Substantia nigra (tissue), 51 donors: ENCODE measurements at places on chromosomes 12 and 14.

GRCh38 chr14:68248481-68249255, 429.1 kb downstream of the RAD51B start:
- no peak for DNase-seq

- DNase-seq, result no peak
These were observed 156.0 kb downstream of the DAD1 start for GRCh38 chr14:22433069-22433468.

DNA sequence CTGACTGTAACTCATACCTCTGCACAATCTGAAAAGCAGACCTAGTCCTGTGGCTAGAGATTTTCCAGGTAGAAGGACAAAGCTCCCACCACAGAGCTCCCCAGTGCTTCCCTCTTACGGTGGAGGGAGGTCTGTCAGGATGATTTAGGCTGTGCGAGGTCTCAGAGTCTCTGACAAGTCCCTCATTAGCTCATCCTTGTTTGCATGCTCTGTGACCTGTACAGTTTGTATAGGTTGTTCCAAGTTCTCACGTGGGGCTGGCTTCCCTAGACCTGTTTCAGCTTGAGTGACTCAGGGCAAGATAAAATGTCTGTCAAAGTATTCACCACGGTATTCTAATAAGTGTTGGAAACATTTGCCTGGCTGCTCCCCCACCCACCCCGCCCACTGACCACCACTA, 34.8 kb downstream of the ASCL1 start:
- no peak for DNase-seq

DNA sequence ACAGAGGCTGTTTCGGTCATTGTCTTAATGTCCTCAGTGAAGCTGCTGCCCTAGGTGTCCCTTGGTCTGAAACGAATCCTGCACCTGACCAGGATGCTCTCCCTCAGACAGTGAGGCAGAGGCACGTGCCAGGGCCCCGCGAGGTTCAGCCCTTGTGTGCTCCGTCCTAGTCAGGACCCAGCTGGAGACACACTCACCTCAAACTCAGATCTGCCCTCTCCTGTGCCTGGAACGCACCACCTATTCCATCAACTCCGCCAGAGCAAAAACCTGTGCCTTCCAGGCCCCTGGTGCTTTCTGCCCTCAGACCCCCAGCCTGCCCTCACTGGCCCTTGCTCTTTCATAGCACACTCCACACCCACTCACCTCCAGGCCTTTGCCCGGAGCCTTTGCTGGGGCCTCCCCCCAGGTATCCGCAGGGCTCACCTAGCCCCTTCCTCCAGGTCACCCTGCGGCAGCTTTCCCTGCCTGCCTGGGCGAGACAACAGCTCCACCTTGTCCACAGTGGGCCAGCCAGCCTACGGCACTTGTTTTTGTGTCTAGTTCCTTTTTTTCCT, 150.6 kb downstream of the BCL11B start:
- DNase-seq, result no peak

- no peak for DNase-seq
These were observed 92.4 kb upstream of the TSPAN8 start for GRCh38 chr12:71250166-71250565.

- no peak for DNase-seq
These were observed 284.3 kb downstream of the FUT8 start for GRCh38 chr14:65696801-65697200.

DNA sequence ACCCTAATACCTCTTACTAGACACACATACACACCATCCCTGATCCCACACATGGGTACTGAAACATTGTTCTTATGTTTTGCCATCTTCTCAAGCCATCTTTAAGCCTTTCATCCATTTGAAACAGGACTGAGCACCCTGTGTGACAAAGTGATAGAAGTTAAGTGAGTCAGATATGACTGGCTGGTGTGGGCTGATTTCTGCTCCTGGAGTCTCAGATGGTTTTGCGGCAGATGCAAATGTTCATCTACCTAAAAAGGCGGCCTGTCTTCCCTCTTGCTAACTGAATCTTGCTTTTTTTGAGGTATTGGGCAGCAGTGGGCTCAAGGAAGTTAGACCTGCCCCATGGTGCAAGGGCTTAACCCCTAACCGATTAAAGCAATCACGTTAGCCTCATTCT, 30.4 kb upstream of the PKP2 start:
- DNase-seq, result no peak

DNA sequence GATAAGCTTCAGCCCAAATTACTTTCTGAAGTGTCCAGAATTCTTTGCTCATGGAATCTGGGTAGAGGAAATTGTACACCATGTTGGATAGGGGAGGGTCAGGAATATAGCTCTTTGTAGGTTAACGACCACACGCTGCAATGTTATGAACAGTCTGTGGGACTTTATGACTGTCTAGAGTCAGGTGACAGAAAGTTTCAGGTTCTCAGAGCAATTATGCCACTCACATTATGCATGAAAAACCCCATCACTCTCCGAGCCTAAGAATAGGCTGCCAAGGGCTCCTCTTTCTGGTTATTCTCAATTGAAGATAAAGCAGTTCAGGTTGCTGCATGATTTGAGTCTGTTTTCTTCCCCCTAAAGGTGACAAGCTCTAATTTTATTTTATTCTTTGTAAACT, 430.9 kb downstream of the ATP23 start:
- DNase-seq, result no peak

DNA sequence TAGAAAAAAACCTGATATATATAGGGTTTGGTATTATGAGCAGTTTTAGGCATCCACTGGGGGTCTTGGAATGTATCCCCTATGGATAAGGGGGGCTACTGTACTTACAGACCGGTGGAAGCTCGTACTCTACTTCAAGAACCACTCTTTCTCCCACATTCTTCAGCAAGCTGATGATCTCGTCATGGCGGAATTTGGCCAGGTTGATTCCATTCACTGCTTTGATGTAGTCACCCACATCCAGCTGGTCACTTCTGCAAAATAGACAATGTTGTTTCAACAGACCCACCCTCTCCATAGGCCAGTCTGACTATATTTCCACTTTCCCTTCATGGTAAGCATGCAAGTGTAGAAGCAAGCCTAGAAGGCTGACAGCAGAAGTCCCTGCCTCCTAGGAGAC, 139.9 kb downstream of the GRIP1 start:
- DNase-seq, result no peak

- DNase-seq, result no peak
These were observed 75.3 kb downstream of the CCDC88C start for GRCh38 chr14:91342206-91342760.
